NCI-H446 treated with DMSO at 0.1 percent for 48 hours (cell line): ENCODE measurements at places on chromosomes 12 and 14.
A peak's percentile ranks its signal among the peaks of the same experiment; 100 is the strongest.

DNA sequence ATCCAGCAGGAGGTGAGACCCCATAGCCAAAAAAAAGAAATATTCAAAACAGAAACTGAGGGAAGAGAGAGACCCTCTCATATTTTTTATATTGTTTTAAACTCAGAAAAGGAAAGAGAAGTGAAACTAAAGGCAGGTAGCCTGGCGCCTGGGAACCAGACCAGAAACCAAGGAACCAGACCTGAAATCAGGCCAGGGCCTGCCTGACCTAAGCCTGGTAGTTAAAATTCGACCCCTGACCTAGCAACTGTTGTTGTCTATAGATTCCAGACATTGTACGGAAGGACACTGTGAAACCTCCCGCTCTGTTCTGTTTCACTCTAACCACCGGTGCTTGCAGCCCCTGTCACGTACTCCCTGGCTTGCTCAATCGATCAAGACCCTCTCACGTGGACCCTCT is 38.5 kb upstream of the CD163 start:
- DNase-seq, result no peak

GRCh38 chr14:20857630-20858261 is 33.4 kb upstream of the RNASE3 start:
- DNase-seq, result peak; percentile 35

- peak; percentile 10 for DNase-seq
These were observed 221.6 kb downstream of the LRRK2 start for GRCh38 chr12:40446385-40446784.

DNA sequence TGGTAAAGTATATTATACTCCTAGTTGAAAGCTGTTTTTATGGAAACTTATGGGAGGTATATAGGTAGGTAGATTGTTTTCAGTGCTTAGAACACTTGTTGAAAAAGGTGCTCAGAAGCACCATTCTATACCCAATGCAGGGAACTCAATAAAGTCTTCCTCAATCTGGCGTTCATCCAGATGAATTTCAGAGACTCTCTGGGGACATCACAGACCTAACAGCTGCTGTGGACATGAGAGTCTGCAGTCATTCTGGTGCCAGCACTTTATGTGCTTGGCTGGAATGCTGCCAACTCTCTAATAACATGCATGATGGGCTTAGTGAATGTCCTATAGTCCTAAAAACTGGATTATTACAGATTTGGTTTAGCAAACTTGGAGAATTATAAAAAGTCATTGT is 115.9 kb downstream of the NTN4 start:
- peak; percentile 94 for DNase-seq

- DNase-seq, result no peak
These were observed 88.2 kb upstream of the NTF3 start for GRCh38 chr12:5343711-5344110.

GRCh38 chr14:20934148-20934762 is 21.0 kb upstream of the RNASE2 start:
- no peak for DNase-seq

DNA sequence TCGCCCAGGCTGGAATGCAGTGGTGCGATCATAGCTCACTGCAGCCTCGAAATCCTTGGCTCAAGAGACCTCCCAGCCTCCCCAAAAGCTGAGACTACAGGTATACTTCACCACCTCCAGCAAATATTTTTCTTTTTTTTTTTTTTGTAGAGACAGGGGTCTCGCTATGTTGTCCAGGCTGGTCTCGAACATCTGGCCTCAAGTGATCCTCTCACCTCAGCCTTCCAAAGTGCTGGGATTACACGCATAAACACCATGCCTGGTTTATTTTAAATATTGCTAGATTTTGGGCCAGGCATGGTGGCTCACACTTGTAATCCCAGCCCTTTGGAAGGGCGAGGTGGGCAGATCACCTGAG is 26.7 kb upstream of the UBC start:
- no peak for DNase-seq

- DNase-seq, result no peak
These were observed 592.4 kb downstream of the AACS start for GRCh38 chr12:125657681-125658080.

DNA sequence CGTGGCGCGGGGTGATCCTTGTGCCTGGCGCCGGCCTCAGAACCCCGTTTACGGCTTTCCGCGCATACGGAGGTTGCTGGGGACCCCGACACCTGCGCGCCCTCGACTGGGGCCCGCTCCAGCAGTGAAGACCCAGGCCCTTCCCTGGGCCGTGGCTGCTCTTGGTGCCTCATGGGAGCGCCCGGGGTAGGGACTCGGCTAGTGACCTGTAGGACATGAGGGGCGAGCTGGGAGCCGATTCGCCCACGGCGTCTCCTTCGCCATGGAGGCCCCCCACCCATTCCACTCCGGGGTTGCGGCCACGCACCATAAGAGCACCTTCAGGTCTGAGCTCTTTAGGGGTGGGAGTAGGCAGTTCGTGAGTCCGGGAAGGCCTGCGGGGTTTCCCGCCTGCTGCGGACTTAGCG is 14.2 kb upstream of the PAX9 start:
- DNase-seq, result no peak

- DNase-seq, result peak; percentile 82
These were observed 360.4 kb upstream of the FOXG1 start for GRCh38 chr14:28406196-28406595.

DNA sequence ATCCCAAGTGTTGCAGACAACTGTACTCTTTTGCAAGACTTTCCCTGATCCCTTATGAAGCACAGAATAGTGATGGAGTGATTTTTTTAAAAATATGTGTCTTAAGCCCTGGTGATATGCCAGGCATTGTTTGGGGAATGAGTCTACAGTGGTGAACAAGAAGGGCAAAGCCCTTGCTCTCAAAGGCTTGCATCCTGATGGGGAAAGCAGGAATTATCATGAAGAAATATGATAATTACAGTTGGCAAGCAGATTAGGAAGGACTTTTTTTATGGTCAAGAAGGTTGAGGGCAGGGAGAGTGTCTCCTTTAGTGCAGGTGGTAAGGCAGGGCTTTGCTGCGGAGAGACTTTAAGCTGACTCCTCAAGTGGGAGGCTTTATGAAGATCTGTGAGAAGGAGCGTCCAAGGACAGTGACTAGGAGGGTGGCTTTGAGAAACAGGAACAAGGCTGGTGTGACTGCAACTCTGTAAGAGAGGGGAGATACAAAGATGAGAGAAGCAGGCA is 100.2 kb downstream of the SYNE2 start:
- DNase-seq, result no peak

GRCh38 chr12:1660304-1661187 is 30.3 kb upstream of the ADIPOR2 start:
- DNase-seq, result no peak

DNA sequence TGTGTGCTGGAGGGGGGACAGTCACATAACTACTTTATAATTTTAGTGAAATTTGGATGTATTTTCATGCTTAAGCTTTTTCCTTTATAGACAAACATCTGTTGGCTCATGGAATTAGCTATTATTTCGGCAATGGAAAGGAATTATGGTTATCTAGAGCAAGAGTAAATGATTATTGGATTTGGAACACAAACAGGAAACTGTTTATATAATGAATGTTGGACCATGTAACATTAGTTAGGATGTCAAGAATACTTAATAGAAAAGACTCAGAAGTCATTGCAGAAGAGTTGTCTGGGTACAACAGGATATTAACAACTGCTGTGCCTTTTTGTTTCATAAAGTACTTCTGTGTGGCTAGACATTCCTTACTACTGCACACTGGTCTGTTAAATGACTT is 108.7 kb downstream of the OTOGL start:
- DNase-seq, result no peak

DNA sequence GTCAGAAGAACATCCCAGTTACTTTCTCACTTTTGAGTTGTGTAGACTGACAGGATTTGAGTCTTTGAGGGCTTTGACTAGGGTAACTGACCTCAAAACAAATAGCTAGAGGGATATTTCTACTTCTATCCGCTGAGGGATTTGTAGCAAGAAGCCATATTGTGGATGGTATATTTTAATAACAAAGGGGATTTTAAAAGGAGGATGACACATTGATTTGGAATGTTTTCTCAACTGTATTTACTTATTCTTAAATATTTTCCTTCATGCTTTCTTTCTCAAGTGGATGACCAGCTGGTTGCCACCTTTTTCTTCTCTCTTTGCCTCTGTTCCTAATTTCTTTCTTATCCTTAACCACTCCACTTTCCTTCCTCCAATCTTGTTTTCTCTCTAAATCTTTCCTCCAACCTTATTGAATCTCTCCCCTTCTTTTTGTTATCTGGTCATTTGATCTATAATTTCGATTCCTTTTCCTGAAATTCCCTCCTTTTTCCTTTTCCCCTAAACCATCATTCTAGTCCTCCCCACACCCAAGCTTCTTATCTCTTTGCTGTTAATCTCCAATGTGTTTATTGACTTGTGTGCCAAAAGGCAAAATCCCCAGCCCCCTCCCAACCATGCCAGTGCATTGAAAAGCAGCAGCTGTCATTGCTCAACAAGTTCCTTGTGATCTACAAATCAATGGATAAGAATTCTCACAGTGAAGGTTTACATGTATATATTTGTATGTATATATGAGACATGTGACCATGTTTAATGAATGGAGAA is 411.6 kb downstream of the RAD51B start:
- no peak for DNase-seq

DNA sequence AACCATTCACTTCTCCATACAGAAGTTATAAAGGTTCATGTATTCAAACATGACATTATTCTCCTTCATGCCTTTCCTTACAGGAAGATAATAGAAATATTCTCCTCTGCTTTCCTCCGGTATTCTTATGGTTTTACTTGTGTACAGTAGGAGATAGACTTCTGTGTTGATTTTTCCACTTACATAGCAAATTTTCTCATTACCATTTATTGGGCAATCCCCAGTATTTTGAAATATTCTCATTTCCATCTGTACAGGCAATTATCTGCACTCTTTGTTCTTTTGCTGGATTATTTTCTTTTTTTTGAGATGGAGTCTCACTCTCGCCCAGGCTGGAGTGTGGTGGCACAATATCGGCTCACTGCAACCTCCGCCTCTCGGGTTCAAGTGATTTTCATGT is 11.0 kb downstream of the PXMP2 start:
- DNase-seq, result no peak

DNA sequence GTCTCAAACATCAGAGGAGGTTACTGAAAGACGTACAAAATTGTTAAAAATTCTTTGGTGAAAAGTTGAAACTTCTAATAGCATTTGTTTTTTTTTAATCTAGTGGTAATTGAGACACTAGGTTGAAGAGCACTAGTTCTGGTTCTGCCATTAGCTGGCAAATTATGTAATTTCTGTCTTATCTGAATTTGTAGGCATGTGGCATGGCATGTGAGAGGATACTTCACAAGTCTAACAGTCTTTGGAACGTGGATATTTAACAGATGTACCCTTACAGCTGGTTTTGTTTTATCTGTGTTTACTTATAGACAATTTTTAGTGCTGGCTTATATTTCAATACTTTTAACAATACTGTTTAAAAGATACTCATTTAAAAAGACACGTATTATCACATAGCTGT is 6.0 kb downstream of the SNAPC1 start:
- DNase-seq, result no peak

DNA sequence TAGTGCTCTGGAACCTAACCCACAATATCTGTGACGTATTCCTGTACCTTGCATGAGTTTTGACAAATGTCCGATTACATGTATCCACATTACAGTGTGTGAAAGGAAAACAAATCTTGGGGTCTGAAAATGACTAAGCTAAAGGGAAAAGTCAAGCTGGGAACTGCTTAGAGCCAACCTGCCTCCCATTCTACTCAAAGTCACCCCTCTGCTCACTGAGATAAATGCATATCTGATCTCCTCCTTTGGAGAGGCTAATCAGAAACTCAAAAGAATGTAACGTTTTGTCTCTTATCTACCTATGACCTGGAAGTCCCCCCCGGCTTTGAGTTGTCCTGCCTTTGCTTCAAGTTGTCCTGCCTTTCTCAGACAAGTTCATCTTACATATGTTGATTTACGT is 34.0 kb upstream of the KIF21A start:
- DNase-seq, result no peak

GRCh38 chr14:26845151-26845818 is 247.5 kb upstream of the NOVA1 start:
- no peak for DNase-seq

DNA sequence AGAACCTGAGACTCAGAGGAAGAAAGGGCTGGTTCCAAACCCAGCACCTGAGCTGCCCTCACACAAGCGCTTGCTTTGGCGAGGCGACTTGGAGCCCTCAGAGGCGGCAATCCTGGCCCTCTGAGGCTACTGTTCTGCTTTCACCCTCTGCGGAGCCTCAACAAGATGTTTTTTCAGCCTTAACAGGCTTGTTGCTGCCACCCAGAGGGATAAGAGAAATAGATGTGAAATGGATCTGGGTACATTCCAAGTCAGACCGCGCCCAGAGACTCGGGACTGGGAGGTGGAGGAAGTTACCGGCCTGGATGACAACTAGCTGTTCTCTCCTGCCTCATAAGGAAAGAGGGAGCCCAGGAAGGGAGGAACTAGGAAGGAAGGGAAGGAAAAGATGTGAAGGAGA is 89.6 kb downstream of the TTC7B start:
- DNase-seq, result peak; percentile 29

GRCh38 chr12:46523863-46524770 is 151.5 kb upstream of the SLC38A2 start:
- no peak for DNase-seq

DNA sequence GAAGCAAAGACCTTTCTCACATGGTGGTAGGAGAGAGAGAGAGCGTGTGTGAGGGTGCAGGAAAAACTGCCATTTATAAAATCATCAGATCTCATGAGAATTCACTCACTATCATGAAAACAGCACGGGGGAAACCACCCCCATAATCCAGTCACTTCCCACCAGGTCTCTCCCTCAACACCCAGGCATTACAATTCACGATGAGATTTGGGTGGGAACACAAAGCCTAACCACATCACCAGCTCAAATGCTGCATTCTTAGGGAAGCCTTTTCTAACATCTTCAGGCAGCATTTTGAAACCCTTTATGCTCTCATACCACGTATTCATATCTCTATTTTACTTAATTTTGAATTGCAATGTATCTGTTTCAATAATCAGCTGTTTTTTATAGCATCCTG is 165.9 kb downstream of the TMTC3 start:
- no peak for DNase-seq

DNA sequence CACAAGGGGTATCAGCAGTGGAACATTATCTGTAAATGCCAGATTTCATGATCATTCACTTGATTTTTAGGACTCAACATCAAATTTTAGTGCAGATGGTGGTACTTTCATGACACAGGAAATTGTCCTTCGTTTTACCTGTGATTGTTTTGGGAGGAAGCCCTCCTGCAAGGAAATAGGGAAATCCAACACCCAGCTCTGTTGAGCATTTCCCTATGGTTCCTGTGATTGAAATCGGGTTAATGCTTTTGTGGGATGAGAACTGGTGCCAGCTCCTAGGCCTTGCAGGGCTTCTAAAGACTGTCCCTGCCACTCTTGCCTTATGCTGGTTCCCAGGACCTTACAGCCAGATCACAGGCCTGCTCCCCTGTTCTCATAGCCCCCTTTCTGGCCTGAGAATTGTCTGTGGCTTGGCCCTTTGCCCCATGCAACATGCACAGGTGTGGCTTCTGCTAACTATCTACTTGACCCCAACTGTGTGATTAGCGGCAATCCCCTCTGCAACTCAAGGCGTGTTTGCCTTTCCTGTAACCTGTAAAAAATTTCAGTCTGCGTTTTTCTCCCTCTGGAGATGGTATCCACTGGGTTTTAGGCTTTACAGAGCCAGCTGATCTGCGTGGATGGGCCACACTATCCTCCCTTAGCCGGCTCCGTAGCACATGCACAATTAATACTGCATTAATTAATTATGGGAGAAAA is 112.5 kb downstream of the ETV6 start:
- no peak for DNase-seq
